Activated CD8-positive, alpha-beta memory T cell treated with anti-CD3 and anti-CD28 coated beads, Interleukin-2, amount 50 U/mL, for 48 hours (primary cell): ENCODE measurements at places on chromosomes 2 and 18.

DNA sequence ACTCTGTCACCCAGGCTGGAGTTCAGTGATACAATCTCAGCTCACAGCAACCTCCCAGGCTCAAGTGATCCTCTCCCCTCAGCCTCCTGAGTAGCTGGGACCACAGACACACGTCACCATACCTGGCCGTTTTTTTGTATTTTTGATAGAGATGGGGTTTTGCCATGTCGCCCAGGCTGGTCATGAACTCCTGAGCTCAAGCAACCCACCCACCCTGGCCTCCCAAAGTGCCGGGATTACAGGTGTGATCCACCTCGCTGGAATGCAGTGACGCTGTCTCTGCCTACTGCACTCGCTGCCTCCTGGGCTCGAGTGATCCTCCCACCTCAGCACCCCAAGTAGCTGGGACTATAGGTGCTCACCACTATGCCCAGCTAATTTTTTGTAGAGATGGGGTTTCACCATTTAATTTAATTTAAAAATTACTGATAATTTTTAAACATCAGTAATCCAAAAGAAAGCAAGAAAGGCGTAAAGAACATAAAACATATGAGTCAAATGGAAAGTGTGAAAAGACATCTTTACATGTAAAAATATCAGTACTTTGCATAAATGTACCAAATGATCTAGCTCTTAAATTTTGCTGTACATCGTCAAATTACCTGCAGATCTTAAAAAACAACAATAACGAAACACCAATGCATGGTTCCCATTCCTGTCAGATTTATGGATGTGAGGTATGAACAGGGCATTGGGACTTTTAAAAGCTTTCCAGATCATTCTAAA is 2.8 kb upstream of the ZNF236 start:
- DNase-seq, result peak; percentile 29

- DNase-seq, result no peak
Observed at GRCh38 chr2:206457188-206457634, 13.9 kb downstream of the ADAM23 start.

GRCh38 chr2:67256892-67257291 is 140.2 kb upstream of the ETAA1 start:
- no peak for DNase-seq

DNA sequence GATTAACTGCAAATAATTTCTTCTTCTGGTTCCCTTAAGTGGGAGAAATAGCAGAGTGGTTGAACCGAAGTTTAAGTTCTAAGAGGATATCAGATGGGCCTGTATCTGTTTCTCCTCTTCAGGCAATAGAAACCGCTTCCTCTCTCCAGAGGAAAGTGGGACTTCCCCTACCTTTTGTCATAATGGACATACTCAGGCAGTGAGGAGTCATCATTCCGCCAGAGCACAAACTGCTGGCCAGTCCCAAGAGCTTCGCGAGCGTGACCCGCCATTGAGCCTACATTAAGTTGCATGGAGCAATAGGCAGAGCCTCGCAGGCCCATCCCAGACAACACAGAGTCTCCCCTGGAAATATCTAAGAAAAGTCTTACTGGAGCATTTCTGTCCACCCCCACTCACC is 158.9 kb downstream of the LDLRAD4 start:
- peak; percentile 61 for DNase-seq

- peak; percentile 74 for DNase-seq
Observed at GRCh38 chr2:234463626-234464290, 33.1 kb downstream of the ARL4C start.

DNA sequence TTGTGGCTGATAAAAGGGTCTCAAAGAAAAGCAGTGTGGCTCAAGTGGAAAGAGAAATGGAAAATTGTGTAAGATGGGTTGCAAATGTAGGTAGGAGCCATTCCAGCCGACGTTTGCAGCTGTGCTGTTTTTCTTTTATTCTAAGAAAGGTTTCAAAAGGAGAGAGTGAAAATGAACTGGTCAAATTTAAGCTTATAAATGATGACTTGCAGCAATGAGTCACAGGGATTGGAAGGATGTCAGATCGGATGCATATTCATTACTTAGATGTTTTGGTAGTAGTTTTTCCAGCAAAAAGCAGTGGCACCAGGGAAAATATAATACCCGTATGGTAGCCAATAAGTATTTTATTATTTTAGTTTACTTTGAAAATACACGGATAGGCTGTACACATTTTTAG is 79.1 kb downstream of the LRRTM4 start:
- DNase-seq, result no peak

DNA sequence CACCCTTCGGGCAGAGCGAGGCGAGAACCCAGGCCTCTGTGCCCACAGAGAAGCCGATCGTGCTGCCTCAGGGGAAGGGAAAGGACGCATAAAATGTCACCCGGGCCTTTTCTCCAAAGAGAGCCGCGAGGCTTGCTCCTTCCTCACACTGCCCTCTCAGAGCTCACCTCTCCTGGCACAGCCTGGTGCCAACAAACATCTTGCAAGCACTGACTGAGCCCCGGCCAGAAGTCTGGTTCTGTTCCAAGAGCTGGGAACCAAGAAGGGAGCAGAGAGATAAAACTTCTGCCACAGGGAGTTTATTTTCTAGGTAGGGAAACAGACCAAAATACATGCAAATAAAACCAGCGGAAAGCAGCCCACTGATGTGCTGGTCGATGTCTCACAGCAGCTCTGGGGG is 13.6 kb upstream of the ADI1 start:
- DNase-seq, result peak; percentile 15
